Brain microvascular endothelial cell (primary cell): ENCODE measurements at places on chromosomes 3 and 15.
A peak's percentile ranks its signal among the peaks of the same experiment; 100 is the strongest.

- DNase-seq: no peak
Measured at GRCh38 chr3:55014081-55014480, 86.2 kb upstream of the LRTM1 start.

DNA sequence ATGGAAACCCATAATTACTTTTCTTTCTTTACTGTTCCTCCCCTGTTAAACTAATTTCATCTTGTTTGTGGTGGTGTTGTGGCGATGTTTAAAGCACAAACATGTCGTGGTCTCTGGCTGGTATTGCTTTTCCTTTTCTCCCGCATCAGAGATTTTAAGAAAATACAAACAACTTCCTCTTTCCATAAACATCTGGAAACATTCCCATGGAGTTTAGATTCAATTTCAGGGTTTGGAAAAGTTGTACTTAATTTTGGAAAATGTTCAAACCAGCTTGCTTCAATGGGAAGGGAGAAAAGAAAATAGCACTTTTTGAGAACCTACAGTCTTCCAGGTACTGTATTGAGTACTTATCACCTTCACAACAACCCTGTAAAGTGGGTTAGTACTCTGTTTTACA lies 30.4 kb downstream of the STARD9 start:
- DNase-seq: no peak

- DNase-seq: no peak
Measured at GRCh38 chr3:158509891-158510290, 61.1 kb upstream of the MLF1 start.

DNA sequence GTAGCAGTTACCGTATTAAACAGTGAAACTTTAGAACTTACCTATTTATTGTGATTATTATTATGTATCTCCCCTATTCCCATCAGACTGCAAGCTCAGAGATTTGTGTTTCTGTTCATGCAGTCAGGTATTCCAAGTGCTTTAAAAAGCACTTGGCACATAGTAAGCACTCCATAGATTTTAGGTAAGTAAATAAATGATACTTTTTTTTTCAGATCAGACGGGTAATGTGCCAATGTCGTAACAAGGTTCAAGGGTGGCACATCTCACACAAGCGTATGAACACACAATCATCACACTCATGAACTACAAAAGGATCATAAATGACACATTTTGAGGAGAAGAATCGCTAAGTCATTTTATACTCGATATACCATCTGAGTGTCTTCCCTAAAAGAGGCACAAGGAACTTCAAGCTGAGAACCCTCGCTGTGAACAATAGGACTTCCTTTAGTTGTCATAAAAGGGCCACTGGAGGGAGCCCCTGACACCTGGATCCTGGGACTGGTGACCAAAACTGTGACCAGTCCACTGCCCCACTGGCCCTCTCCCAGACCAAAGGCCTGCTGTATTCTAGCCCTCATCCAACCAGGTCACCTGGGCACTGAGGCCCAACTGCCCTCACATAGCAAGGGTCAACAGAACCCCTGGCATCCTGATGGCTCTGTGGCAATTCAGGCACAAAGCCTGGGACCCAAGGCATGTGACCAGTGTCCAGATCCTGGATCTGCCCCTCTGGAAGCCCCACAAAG lies 32.1 kb downstream of the KIF9 start:
- DNase-seq: peak; percentile 25

GRCh38 chr3:29275309-29275708 lies 5.6 kb upstream of the RBMS3 start:
- DNase-seq: no peak

DNA sequence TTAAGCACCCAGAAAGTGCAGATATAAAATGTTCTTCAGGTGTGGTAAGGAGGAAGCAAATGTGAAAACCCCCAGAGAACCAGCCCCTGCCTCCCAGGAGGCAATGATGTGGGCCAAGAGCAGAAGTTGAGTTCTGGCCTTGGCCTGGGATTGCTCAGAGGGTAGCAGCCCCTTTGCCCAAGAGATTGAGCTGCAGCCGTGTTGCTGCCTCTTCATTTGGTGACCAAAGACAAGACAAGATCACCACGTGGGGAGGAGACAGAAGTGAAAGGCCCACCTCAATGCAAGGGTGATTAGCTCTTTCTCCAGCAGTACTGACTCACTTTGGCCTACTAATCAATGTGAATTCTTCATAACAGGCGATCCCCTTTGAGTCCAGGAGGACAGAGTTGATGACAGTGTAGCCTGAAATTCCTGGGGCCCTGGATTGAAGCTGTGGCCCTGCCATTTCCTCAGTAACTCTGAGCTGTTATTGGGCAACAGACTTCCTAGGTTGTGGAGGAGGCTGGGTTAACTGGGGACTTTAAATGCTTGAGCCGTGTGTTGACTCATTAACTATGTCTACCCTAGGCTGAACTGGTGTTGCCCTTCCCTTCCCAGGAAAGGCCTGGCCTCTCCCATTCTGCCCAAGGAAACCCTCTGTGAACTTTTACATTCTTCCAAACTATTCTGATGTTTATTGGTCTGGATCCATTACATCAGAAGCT lies 86.5 kb downstream of the ST6GAL1 start:
- DNase-seq: peak; percentile 41

- DNase-seq: no peak
Measured at GRCh38 chr3:14424711-14425580, 22.5 kb downstream of the SLC6A6 start.

- DNase-seq: no peak
Measured at GRCh38 chr3:133479895-133480669, 80.2 kb downstream of the BFSP2 start.

DNA sequence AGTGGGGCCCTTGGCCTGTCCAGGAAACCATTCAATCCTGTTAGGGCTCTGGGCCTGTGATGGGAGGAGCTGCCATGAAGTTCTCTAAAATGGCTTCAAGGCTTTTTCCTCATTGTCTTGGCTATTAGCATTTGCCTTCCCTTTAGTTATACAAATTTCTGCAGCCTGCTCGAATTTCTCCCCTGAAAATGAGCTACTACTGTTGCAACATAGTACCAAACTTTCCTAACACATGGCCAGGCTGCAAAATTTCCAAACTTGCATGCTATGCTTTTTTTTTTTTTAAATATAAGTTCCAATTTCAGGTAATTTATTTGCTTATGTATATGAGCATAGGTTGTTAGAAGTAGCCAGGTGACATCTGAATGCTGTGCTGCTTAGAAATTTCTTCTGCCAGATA lies 560.8 kb upstream of the TBL1XR1 start:
- no peak for DNase-seq

GRCh38 chr3:55480911-55481743 lies 6.0 kb downstream of the WNT5A start:
- DNase-seq: peak; percentile 59

GRCh38 chr3:71583566-71584393 lies at the start of gene FOXP1:
Gene FOXP1, minus strand, starts transcription at chr3:71583728. Its CDS starts 385,347 bp downstream, at chr3:71198381.
- peak; percentile 59 for DNase-seq

- peak; percentile 24 for DNase-seq
Measured at GRCh38 chr15:88586401-88587162, 34.6 kb upstream of the AEN start.

DNA sequence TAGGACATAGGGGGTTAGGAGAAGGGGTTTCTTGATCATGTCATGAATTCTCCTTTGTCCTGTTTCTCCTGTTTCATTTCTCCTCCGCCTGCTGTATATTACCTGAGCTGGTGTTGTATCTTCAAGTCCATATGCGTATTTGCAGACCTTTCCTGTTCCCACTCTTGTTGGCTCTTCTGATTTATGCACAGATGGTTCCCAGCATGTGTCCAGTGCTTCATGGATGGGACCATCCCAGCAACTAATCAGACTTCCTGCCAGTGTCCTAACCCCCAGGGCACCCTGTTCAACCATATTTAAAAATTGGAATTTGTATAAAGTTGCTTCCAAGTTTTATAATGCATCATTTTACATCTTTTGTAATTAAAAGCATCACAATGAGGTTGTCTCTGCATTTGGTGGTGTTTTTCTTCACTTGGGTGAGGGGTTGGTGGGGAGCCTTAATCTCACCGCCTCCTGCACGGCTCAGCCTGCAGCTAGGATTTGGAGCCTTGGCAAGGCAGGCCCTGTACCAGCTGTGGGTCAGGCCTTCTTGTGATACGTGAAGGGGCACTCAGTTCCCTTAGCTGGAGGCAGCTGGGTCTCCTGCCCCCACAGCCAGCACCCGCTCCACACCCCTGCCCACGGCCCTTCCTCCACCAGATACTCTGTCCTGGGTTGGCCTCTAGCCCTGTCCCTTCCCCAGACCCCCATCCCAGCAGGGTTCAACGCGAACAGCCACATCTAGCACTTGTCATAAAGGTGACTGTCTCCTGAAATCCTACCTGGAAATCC lies 72.0 kb upstream of the BLM start:
- no peak for DNase-seq

DNA sequence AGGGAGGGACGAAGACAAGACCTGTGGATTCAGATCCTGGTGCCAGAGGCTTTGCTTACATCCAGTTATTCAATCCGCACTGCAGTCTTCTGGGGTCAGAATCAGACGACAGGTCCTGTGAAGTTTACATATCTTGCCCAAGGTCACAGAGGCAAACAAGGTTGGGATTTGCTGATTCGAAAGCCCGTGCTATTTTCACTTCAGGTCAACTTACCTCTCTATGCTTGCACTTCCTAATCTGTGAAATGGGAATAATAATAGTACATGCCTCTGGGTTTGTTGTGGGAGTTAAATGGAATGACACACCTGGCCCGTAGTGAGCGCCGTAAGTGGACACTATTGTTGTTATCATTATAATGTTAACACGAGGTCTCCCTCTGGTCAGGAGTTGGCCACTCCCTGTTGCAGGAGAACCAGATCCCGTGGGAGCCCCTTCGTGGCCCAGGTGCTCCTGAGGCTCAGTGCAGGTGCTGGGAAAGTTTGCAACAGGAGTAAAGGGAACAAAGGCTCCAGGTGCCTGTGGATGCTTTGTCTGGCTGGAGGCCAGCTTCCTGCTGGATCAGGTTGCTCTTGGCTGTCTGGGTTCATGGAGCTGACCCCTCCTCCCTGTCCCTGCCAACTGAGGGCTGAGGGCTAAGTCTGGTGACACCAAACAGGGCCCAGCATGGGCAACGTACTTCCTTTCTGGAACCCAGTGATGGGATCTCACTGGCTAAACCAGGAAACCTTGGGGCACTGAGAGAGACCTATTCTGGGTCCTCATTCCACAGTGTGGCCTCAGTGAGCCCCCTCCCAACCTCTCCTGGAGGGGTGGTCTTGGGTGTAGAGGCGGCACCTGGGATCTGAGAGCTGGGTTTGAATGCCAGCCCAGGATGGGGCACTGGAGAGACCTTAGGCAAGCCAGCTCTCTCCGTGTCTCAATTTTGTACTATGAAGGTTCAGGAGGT lies 40.1 kb upstream of the SEMA4B start:
- no peak for DNase-seq

DNA sequence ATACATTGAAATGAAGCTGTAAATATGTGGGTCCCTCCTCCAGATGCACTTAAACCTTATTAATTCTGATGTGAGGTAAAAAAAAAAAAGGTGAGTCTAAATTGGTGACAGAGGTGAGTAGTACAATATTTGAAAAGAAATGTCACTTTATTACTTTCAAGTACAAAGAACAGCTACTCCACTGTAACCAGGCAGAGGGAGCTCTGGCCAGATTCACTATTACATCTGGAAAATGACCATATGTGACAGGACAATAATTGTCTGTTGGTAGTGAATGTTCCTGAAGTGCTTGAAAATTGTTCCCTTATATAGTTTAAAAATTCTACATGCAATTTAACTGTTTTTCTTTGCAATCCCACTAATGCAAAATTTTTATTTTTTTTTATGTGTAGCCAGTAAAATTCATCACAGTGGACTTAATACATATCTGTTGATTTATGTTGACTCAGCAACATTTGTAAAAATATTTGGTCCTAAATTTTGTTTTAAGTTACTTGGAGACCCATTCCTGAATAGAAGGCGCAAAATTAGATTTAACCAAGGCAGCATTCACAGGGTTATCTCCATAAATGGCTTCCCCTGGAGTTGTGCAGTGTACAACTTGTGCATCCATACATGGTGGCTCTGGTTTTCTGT lies 231.9 kb upstream of the TBC1D5 start:
- DNase-seq: no peak

GRCh38 chr3:123401836-123402530 lies 46.9 kb downstream of the ADCY5 start:
- no peak for DNase-seq

GRCh38 chr3:191399918-191400317 lies 61.0 kb upstream of the PYDC2 start:
- no peak for DNase-seq

- DNase-seq: peak; percentile 38
Measured at GRCh38 chr15:57969355-57969754, 96.2 kb downstream of the ALDH1A2 start.

GRCh38 chr15:62636823-62637573 lies 405.5 kb upstream of the TPM1 start:
- no peak for DNase-seq

- DNase-seq: no peak
Measured at GRCh38 chr3:172115787-172116186, 76.4 kb downstream of the FNDC3B start.

DNA sequence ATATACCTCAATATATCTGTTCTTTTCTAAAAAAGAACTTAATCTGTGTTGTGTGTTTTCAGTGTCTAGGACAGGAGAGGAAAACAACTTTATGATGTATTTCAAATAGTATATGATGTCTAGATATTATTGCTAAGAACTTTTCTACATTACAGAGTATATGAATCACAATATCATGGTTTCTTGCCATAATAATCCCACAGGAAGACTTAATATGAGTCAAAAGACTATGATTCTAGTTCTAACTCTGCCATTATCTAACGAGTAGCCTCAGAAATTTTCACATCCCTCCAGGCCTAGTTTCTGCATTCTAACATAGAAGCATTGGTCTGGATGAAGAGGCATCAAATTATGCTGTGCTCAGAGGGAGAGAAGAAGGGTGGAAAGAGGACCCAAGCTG lies 107.7 kb upstream of the SPRED1 start:
- peak; percentile 4 for DNase-seq

- DNase-seq: no peak
Measured at GRCh38 chr3:30661098-30661873, 54.9 kb downstream of the TGFBR2 start.

DNA sequence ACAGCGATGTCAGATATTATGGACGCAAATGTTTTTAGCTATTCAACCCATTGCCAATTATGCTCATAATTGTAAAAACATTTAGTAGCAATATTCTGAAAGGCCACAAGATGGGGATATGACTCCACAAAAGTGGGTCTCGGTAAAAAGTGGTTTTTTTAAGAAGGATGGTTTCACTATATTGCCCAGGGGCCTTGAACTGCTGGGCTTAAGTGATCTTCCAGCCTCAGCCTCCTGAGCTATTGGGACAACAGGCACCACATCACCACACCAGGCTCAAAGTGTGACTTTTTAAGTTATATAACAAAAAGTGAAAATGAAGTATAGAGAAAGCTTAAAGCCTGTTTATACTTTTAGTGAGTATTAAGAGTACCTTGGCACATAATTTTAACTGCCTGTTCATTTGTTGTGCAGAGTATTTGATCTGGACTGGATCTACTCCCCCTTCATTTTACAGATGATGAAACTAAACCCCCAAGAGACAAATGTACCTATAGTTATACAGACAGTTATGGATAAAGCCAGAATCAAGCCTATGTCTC lies 9.4 kb downstream of the NAA50 start:
- peak; percentile 28 for DNase-seq

- DNase-seq: no peak
Measured at GRCh38 chr3:99470841-99471240, 167.6 kb upstream of the COL8A1 start.

GRCh38 chr3:110974902-110975301 lies 96.7 kb upstream of the NECTIN3 start:
- DNase-seq: no peak
